Activated CD4-positive, alpha-beta T cell treated with anti-CD3 and anti-CD28 coated beads for 36 hours (primary cell): ENCODE measurements at places on chromosomes 4 and X. TPM values are rescaled to one million over a fixed set of nuclear protein-coding genes. Genes with fewer than 3 reads are reported as not detected.
A peak's percentile ranks its signal among the peaks of the same experiment; 100 is the strongest.

DNA sequence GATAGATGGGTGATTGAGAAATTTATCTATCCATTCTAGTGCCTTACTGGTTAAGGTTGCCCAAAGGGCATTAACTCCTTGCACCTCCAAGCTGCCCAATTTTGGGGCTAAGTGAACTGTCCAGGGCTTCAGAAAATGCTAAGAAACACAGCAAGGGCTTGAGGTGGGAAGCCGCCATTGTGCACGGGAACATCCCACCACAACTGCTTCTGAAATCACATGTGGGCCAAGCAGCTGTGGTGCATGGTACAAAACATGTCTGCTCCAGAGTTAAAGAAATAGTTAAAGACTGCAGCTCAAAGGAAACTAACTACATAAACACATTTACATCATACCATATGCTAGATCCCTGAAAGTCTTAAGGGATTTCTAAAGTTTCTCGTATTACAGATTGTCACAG, 144.3 kb upstream of the NDST3 start:
- DNase-seq = no peak

DNA sequence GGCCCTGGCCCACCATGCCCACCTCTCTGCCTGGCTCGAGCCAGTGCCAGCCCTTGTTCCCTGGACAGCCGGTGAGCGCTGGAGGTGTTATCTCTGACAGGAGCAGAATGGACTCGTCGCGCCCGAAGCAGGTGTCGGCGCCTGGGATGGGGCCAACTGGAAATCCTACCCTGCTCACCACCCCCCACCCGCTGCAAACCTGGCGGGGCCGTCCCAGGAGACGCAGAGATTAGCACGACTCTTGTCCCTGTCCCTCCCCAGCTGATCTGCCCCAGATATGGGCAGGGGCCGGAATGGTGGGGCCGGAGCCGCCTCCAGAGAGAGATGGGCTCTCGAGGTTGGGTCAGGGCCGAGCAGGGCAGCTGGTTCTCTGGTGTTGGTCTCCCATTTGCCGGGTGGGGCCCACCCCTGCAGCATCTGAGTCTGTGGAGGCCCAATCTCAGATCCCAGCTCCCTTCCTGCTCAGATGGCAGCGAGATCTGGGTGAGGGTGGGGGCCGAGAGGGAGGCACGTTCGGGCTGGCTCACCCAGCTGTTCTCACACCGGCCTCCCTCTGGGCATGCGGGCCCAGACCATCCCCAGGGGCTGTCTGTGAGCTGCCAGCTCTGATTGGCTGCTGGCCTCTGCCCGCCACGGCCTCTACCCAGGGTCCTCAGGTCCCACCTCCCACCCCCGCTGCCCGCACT, 20.1 kb upstream of the FGFR3 start:
- DNase-seq = no peak

DNA sequence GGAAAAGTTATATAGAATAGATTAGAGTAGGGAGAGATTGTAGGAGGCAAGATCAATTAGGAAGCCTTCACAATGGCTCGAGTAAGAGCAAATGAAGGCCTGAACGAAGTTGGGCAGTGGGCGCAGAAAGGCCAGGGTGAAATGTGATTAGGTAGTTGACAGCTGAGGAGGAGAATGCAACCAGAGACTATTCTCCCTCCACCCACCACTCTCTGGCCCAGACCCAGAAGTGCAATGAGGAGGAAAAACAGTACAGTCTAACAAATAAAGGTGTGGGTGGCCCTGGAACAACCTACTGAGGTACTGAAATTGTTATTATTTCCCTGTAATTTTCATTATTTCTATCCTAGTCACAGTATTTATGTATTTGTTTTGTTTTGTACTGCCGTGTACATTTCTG, 176.7 kb downstream of the SLC39A8 start:
- no peak for DNase-seq

GRCh38 chrX:69900491-69900890, 149.2 kb downstream of the AWAT2 start:
- no peak for DNase-seq

DNA sequence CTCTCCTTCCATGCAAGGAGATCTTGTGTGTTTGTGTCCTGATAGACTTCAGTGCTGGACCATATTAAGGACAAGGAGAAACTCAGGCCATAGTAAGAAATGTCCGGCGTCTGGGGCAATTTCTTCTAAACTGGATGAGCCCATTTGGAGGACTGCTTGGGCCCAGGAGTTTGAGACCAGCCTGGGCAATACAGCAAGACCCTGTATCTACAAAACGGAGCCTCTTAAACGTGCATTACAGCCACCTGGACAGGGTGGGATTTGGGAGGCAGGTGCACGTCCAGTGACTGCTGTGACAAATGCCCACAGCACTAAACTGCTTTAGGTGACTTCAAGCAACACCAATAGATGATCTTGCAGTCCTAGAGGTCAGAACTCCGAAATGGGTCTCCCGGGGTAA, 311.9 kb downstream of the DHRSX start:
- DNase-seq = no peak

GRCh38 chr4:102493794-102494193, 7.4 kb upstream of the NFKB1 start:
- DNase-seq = no peak

DNA sequence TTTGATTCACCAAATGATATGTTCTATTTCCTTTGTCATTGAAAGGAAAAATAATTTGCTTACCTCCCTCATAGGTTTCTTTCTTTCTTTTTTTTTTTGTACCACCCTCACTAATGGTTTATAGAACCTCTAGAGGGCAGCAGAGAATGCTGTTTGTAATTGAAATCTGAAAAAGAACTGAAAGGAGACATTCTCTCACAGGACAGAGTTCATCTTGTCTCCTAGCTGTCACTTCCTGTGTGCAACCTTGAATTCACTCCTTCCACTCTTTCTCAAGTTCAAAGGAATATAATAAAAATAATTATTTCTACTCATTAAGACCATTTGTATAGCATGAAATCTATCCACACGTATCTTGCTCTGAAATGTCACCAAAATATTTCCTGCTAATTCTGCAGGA, 51.0 kb downstream of the GUCY1B1 start:
- peak; percentile 19 for DNase-seq

DNA sequence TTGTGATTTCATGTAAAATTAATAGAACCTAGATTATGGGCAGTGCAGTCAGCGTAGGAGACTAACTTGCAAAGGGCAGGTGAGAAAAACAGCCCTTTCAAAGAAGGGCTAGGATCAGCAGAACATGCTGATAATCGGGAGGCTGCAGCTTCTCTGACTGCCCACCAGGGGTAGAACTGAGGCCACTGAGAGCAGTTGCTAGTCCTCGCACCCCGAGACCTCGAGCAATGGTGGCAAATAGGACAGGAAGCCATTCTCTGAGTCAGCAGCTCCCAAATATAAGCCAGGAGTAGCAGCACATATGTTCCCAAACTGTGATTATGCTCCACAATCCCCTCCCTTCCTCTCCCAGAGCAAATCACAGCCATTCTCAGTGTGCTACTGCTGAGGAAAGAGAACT, 186.5 kb downstream of the MSL3 start:
- DNase-seq = peak; percentile 20

GPC3 gene
- 0.86 TPM for total RNA-seq

SYTL4 gene
- total RNA-seq = not detected

TCP11X2 gene
- not detected for total RNA-seq

ACOX3 gene
- 20.5 TPM for total RNA-seq

ARFIP1 gene
- total RNA-seq = 8.4 TPM

FAM184B gene
- total RNA-seq = not detected

MCF2 gene
- 0.74 TPM for total RNA-seq

CPE gene
- not detected for total RNA-seq

PAGE2B gene
- total RNA-seq = 0.55 TPM
